ENCODE measurements at places on chromosomes 12 and 14.

DNA sequence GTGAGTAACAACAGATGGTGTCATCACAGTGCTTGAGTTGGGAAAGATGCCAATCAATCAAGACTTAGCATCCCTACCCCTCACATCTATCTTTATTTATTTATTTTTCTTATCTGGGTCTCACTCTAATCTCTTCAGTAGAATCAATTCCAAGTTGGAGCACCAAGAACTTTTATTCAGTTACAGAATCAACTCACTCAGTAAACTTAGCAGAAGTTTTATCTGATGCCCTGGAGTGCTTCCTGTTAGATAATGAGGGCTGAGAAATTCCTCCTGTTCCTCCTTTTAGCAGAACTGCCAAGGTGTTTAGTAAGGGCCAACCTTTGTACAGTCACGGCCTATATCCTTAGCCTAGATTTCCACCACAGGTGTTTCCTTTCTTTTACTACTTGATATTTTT lies 11.3 kb upstream of the SLC5A8 start:
- DNase-seq, result no peak

DNA sequence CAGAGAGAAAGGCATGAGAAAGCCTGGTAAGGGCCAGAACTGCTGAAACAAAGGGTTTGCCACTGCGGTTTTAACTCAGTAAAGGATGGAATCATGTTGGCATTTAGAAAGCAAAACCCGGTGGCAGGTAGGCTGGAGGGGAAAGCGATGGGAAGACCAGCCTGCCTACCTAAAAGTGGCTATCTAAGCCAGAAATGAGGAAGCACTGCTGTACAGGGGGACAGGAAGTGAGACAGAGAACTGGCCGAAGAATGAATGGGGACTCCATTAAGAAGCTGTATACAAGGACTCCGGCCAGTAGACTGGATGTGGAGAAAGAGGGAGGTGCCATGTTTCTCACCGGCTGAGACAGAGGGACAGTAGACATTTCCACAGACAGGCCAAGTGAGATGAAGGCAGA lies 48.2 kb downstream of the PPM1H start:
- no peak for DNase-seq

GRCh38 chr14:33062476-33062875 lies 123.8 kb downstream of the NPAS3 start:
- DNase-seq, result no peak

GRCh38 chr12:84416626-84417025 lies 496.0 kb downstream of the SLC6A15 start:
- DNase-seq, result no peak

DNA sequence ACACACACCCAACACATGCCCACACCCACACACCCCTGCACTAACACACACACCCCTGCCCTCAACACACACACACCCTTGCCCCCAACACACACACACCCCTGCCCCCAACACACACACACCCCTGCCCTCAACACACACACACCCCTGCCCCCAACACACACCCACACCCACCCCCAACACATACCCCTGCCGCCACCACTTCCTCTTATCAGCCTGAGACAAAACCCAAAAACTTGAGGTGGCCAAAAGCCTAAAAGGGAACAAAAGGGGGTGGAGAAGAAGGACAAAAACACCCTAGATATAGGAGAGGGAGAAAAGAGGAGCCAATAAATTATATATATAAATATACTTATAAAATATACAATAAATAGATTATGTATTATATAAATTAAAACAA lies 9.1 kb upstream of the DEGS2 start:
- no peak for DNase-seq

- DNase-seq, result no peak
Observed at GRCh38 chr14:66568220-66568619, 60.3 kb downstream of the GPHN start.

DNA sequence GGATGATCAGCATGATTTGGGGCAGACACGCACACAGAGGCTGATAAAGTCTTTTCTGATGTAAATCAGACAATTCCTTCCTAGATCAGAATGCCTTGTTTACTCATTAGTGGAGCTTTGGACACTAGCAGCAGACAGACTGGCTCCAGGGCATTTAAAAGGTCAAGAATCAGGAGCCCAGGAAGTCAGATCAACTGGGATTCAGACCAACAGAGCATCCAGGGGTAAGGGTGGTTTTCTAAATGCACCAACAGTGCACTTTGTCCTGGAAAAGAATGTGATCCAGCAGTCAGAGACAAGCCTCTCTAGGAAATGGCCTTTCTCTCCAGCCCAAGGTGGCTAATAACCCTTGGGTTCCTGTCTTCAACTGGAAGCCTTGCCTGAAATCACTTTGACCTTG lies 405.3 kb downstream of the MED13L start:
- no peak for DNase-seq

DNA sequence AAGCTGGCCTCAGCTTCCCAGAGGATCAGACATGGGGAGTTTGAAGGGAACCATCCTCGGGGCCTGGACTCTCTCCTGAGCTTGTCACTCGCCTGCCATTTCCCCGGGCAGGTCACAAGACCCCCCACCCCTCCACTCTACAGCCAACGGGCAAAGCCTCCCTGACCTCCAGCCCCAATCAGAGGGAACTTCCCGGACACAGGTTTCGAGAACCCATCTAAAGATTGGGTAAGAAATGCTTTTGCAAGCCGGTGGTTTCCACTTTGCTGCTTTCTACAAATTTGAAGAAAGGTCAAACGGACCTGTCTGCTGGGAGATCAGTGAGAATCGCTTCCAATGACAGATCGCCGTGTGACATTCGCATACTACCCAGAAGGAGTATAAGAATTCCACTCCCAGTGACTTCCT lies 89.6 kb downstream of the SCARB1 start:
- no peak for DNase-seq

- no peak for DNase-seq
Observed at GRCh38 chr12:132804426-132804861, 24.2 kb downstream of the GOLGA3 start.

- no peak for DNase-seq
Observed at GRCh38 chr14:22462923-22463322, 126.1 kb downstream of the DAD1 start.

DNA sequence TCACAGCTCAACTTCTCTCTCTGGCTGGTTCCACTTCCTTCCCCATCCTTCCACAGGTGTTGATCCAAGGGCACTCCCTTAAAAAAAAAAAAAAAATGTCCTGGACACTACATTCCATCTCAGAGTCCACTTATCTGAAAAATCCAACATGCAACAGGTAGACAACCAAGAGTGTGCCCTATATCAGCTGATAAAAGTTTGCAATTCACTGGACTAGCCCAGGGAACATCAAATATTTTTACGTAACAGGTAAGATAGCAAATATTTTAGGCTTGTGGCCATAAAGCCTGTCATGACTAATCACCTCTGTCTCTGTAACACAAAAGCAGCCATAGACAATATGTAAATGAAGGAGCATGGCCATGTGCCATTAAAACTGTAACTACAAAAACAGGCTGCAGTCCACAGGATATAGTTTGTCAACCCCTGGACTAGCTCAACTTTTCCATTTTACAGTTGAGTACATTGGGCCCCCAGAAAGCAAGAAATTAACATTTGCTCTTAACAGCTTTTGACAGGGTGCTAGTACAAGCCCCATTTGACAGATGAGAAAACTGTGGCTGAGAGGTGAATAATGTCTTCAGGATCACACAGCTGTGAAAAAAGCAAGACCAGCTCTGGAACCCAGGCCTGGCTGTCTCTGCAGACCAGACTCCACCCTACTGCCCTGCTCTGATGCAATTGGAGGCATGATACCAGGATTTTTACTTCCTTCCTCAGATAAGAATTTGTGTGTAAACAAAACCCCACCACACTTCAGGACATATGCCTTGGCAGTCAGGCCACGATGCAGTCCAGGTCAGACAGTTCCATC lies 68.9 kb downstream of the CMKLR1 start:
- peak; percentile 38 for DNase-seq

DNA sequence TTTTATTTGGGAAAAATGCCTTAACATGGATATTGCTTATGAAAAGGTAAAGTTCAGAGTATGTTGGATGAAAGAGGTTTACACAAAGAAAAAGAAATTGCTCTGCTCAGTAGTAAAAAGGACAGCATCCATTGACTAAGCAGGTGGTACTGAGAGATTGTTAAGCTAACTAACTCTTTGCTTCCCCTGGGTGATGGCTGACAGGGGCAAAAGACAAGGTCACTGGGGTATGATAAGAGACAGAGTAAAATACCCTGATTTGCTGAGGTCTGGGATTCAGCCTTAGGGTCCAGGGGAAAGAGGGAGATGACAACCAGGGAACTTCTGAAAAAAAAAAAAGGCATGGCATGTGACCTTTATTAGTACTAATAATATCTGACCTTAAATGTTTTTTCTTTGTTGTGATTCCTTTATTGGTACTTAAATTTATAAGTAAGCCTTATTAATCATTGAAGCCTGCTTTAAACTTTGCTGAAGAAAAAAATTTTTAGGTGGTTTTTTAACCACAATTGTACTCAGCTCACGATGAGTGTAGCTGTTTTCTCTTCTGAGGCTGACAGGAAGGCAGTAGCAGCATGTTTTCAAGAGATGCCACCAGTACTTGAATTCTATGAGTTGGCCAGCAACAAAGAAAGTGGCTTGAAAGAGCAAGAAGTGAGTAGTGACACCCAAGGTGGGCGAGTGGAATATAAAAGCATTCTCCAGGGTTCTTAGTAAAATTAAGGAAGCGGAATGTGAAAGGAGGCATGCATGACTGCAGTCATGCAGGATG lies 43.7 kb upstream of the KITLG start:
- no peak for DNase-seq

DNA sequence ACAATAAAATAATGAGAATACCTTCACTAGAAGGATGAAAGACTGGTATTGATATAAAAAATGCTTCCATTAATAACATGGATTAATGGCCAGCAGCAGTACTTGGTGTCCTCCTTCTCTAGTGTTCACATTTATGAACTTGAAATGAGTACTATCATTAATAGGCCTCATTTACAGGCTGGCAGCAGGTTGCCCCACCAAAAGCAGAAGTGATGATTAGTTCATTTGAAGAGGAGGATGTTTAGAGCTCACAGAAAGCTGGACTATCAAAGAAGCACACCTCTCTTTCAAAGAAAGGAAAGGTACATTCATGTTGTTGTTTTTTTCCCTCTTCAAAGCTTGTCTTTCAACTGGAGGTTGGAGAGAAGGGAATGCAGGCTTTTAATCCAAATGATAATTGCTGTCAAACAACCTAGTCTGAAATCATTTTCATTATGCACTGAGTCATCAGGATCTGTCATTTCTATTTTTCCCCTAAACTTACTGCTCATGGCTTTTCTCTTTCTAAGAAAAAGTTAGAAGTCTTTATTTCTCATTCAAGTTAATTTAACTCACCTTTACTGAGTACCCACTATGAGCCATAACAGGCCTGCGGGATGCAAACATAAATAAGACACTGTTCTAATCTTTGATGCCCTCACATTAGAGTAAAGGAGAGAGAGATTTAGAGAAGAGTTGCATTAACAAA lies 157.9 kb upstream of the GRIP1 start:
- DNase-seq, result no peak

DNA sequence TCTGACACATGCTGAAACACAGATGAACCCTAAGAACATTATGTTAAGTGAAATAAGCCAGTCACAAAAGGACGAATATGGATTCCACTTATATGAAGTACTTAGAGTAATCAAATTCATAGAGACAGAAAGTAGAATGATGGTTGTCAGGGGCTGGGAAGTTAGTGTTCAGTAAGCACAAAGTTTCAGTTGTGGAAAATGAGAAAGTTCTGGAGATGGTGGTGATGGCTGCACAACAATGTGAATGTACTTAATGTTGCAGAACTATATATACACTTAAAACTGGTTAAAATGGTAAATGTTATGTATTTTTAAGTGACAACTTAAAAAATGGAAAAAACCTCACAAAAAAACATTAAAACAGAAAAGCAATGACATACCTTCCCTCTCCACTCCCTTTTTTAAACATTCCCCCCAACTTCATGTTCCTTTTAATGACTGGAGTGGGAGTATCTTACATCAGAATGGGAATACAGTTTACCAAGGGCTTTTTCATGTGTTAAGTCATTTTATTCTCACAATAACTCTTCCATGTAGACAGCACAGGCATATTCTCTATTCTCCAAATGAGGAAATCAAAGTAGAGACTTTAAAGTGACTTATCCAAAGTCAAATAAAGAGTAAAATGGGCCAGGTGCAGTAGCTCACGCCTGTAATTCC lies 24.0 kb downstream of the BTBD7 start:
- no peak for DNase-seq

GRCh38 chr14:45095143-45095542 lies 11.2 kb downstream of the PRPF39 start:
- no peak for DNase-seq

DNA sequence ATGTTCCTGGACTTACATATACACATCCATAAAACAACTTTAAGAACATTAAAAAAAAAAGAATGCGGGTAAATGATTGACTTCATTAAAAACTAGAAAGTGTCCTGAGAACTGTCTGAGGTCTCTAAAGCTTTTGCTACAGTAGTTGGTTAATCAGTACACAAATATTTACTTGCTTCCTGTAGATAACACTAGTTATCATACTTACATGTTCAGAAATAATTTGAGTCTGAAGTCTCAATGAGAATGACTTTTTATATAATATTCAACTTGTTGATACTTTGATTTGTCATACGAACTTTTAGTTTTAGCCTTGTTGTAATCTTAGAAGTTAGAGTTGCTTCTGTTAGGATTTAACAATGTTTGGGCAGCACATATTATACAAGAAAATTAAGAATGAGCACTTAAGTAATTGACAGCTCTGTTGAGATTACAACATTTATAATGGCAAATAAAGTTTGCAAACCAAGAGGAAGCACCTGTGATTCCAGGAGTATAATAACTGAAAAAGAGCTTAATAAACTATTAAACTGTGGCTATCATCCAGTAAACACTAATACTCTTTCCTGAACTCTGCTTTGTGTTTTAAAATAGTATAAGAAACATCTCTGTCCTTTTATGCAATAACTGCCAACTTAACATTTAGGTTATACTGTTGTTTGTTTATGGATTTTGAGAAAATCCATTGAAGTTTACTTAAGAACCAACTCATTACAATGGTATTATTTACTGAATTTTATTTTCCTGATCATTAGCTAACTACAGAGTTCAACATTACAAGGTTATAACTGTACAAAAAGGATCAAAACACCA lies 131.7 kb downstream of the MIPOL1 start:
- no peak for DNase-seq

GRCh38 chr12:26668230-26668629 lies 164.8 kb downstream of the ITPR2 start:
- DNase-seq, result no peak

DNA sequence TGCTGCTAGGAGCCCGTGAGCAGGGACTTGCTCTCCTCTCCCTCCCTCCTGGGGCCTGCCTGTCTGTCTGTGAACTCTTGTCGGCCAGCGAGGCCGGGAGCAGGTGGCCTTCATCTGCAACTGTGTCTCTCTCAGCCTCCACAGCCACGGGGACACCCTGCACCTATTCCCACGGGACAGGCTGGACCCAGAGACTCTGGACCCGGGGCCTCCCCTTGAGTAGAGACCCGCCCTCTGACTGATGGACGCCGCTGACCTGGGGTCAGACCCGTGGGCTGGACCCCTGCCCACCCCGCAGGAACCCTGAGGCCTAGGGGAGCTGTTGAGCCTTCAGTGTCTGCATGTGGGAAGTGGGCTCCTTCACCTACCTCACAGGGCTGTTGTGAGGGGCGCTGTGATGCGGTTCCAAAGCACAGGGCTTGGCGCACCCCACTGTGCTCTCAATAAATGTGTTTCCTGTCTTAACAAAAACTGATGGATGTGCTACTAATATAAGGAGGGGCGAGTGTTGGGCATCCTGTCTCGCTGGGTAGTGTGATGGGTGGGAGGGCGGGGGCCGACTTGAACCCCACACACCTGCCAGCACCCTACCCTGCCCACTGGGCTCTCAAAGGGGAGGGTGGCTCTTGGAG lies 34.8 kb downstream of the MEG3 start:
- DNase-seq, result no peak
